Activated CD4-positive, alpha-beta T cell treated with anti-CD3 and anti-CD28 coated beads, Interleukin-2, amount 10 ng/mL, durations not matched to agents 7 days and 5 days (primary cell): ENCODE measurements at places on chromosomes 11 and 22.

GRCh38 chr11:46948378-46949131, 12.0 kb downstream of the CSTPP1 start:
- no peak for DNase-seq

DNA sequence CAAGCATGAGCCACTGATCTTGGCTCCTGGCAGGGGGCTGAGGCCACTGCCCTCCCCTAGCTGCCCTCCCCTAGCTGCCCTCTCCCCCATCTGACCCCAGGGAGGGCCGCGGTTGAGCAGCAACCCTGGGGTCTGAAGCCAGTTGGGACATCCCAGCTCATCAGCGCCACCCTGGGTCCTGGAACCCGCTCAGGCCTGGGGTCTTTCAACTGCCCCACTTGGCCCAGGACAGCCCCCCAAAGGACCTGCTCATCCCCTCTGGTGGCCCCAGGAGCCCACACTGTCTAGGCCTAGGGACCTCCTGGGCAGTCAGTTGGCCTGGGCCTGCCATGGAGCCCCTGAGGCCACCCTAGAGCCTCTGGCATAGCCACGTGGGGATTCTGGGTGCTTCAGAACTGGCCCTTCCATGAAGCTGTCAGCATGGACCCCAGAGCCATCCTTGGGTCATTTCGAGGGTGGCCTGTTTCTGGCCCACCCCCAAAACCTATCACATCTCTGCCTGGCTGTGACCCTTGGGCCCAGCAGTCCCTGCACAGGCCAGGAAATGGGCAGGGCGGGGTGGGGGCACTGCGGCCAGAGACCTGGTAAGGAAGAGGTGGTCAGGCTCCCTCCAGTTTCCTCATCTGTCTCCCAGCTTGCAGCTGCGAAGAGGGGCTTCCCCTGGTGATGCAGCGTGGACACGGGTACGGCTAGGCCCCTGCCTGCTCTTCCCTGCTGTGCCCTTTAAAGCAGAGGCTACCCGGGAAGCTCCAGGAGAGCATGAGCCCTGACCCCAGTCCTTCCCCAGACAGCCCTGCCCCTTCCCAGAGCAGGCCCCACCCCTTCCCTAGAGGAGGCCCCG, 37.9 kb downstream of the MUC2 start:
- DNase-seq = no peak

DNA sequence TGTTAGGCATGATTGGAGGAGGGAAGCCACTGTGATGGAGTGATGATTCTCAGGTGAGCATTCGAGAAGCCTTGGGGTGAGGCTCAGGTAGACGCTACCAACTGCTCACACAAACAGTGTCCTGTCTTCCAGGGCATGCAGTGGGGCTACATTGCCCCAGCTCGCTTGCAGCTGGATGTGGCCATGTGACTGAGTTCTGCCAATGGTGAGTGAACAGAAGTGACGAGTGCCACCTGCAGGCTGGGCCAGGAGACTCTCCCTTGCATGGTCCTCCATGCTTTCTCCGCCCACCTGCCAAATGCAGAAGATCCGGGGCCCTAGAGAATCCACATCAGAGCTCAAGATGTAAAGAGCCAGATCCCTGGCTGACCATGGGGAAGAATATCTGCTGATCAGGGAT, 195.9 kb downstream of the BCR start:
- DNase-seq = peak; percentile 59

DNA sequence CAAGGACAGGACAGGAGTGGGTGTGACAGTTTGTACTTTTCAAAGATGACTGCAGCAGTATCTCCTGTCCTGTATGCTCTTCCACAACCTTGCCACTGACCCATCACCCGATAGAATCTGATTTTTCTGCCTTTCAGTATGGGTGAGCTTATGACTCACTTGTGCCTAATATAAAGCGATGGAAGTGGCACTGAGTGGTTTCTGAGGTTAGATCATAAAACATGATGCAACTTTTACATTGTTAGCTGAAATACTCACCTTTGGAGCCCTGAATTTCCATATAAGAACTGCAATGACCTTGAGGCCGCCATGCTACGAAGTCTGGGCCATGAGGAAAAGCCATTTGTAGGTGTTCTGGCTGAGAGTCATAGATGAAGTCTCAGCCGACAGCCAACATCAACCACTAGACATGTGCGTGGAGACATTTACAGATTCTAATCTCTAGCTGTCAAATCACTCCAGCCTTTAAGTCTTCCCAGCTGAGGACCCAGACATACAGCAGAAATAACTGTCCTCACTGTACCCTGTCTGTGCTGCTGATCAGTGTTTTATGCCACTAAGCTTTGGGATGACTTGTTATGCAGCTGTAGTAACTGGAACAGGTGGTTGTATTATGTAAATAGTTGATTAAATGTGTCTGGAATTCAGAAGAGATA, 105.9 kb upstream of the ARHGAP20 start:
- DNase-seq = no peak

GRCh38 chr11:17314904-17315426, 36.6 kb upstream of the NCR3LG1 start:
- DNase-seq = no peak

DNA sequence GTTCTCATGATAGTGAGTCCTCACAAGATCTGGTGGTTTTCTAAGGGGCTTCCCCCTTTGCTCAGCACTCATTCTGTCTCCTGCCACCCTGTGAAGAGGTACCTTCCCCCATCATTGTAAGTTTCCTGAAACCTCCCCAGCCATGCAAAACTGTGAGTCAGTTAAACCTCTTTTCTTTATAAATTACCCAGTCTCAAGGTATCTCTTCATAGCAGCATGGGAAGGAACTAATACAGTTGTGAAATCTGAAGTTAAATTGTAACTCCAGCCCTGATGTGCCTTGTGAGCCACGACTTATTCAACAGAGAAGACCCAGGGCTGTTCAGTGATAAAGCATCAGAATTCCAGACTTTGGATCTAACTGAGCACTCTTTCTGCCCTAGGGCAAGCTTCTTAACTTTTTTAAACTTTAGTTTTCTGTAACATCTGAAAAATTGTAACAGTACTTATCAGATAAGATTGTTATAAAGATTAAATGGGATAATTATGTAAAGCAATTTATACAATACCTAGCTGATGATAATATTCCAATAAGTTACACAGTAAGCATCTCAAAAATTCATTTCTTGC, 220.0 kb downstream of the TRPC6 start:
- no peak for DNase-seq

GRCh38 chr11:82521427-82521826, 212.2 kb downstream of the FAM181B start:
- no peak for DNase-seq

DNA sequence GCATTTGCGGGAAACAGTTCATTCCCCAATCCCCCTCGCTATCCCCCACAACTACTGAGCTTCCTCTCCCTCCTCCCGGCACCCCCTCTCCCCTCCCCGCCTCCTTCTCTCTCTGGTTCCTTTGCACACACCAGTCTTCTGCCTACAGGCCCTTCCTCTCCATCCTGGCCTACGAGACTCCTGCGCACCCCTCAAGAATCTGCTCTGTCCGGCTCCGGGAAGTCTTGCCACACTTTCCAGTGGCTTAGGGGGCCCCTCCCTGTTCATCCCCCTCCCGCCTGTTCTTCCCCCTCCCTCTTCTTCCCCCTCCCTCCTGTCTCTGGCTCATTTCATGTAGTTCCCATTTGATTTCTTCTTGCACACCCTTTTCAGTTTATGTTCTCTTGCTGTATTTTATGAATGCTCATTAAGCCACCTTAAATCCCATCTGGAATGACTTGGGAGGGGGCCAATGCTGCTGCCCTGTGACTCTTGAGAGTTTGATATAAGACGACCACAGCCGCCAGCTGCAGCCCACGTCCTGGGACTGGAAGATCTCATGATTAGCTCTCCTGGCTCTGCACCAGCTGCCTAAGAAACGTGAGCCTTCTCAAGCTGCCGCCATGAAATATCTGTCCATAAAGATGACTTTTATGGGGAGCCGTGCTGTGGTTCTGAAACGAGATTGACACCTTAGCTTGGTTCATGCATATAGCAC, 50.9 kb downstream of the RPS6KA4 start:
- no peak for DNase-seq

DNA sequence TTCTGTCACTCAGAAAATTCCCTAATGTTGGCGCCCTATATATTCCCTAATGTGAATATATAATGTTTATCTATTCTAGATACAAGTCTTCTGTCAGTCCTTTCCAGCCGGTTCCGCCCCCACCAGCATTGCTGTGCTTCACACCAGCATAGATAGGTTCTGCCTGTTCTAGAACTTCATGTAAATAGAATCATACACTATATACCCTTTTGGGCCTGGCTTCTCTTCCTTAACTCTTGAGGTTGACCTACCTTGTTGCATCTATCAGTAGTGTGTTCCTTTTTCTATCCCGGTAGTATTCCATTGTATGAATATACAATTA, 34.6 kb downstream of the OTOG start:
- no peak for DNase-seq

GRCh38 chr11:123704341-123704740, 37.1 kb downstream of the ZNF202 start:
- DNase-seq = no peak

GRCh38 chr11:128598506-128599150, 11.3 kb upstream of the ETS1 start:
- no peak for DNase-seq

DNA sequence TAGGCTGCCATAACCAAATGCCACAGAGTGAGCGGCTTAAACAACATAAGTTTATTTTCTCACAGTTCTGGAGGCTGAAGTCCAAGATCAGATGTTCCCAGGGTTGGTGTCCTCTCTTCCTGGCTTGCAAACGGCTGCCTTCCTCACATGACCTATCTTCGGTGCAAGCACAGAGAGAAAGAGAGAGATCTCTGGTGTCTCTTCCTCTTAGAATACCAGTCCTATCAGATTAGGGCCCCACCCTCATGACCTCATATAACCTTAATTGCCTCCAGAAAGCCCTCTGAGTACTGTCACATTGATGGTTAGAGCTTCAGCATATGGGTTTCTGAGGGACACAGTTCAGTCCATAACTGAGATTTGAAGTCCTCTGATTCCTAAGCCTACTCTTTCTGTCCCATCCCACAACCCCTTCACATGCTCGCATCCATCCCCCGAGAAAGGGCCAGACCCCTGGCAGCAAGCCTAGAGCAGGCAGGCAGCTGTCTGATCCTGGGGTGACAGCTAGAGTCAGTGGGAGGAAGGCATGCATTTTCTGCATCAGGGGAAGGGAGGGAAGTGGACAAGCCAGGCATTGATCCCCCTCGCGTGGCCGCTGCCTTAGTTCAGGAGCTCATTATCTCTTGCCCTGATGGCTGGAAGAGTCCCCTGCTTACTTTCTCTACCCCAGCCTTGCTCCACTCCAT, 114.1 kb downstream of the FAR1 start:
- DNase-seq = no peak

DNA sequence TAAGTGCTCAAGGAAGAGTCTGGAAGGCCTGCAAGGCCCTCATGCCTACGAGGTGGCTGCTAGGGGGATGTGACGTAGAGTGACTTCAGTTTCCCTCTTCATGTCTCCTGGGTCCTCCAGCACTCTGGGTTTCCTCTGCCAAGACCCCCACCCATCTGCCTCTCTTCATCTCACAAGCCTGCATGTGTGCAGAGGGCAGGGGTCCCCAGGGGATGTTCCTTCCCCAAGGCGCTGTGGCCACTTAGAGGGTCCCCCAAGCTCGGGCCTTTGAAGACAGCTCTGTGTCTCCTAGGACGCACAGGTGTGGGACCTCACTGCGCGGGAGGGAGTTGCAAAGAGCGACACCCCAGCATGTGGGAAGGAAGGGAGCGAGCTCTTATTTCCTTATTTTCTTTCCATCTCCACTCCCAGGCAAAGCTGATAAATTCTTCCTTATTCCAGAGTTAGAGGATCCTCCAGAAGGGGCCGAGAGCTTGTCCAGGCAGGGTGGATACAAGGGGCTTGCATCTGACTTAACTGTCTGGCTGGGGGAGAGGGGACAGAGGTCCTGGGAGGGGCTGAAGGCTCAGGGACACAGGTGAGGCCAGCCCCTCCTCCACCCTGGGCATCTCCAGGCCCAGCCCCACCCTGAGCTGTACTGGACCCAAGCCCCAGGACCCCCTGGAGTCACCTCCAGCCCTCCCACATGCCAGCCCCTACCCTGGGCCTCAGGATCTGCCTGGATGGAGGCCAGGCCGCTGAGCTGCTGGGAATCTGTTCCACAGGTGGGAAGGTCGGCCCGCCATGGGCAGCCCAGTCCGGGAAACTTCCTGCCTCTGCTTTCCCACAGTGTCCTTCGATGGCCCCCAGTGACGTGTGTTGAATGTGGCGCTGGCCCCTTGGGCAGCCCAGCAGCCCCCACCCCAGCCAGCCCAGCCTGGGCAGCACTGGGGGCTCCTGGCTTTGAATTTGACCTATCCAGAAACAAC, 59.7 kb upstream of the KCNQ1OT1 start:
- DNase-seq = no peak

GRCh38 chr11:127612607-127613006, 612.0 kb upstream of the KIRREL3 start:
- DNase-seq = no peak

DNA sequence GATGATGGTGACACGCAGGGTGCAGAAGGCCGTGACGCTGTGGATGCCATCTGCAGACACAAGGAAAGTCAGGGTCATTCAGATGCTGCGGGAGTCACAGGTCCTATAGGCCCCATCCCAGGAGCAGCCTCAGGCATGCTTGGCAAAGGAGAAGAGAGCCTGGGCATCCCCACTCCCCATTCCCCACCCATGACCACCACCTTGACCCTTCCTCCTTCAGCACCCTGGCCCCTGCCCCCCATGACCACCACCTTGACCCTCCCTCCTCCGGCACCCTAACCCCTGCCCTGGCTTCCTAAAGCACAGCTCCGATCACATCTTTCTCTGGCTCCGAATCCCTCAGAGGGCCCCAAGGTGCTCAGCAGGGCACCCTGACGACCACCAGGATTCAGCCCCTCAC, 73.1 kb downstream of the CELSR1 start:
- DNase-seq = no peak

DNA sequence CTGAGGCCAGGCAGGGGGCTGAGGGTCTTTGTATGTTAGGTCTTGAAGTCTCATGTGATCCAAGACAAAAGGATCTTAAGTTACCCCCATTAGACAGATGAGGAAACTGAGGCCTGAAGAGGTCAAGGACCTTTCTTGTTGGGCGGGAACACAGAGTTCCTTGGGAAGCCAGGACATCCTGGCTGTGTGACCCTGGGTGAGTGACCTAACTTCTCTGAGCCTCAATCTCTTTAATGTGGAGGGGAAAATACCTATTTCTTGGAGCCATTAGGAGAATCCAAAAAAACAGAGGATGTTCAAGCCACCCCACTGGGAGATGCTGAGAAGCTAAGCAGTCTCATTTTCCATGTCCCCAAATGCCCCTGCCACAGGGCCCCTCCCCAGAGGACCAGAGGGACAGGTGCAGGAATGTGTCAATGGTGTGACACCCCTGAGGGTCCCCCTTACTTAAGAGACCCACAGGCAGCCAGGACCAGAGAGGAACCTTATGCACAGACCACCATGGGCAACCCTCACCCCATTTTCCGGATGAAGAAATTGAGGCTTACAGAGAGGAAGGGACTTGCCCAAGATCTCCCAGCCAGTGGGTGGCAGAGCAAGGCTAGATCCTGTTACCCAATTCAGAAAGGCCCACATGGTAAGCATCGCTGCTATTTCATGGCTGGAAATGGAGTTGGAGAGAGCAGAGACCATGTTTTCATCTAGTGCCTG, 8.0 kb downstream of the RAC2 start:
- DNase-seq = no peak
